SK-MEL-5 (cell line): ENCODE measurements at places on chromosomes 3 and 15. TPM values are rescaled to one million over a fixed set of nuclear protein-coding genes. Genes with fewer than 3 reads are reported as not detected.

GRCh38 chr3:71111784-71112440, 471.6 kb downstream of the FOXP1 start:
- no peak for DNase-seq

- no peak for DNase-seq
Measured at GRCh38 chr3:54619531-54619930, 308.3 kb downstream of the LRTM1 start.

GRCh38 chr15:31150732-31151231, 49.3 kb upstream of the TRPM1 start:
- DNase-seq = no peak

The MB21D2 gene
- total RNA-seq = 9.5 and 9.9 TPM in 2 replicates

DNA sequence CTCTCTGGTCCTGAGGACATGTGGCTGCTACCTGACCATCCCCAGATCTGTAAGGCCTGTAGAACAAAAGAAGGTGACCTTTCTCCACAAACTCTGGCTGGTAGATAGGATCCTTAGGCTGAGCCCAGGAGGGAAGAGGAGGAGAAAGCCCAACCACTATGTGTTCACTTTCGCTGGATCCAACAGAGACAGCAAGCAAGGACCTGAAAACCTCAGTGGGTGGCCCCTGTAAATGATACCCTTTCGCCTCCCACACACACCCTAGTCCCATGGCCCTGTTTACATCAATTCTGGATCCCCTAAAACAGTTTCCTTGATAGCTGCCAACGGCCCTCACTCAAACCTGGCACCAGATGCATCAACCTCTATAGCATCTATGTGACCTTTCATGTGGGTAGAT, 22.4 kb downstream of the CCDC12 start:
- DNase-seq = no peak

DNA sequence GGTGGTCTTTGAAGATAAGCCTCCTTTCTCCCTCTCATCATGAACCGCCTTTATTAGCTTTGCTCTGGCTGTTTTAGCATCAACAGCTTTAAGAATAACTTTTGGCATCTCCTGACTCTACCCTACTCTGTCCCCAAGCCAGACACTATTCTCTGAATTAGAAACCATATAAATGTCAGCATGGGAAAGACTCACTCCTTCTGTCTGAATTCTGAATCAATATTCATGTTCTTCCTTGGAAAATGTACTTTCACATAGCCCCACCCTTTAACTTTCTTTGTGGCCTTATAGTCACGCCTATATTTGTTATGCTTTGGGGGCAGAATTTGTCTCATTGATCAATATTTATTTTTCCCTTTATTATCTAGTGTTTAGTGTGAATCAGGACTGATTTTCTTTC, 131.7 kb upstream of the NR2E3 start:
- DNase-seq = no peak

DNA sequence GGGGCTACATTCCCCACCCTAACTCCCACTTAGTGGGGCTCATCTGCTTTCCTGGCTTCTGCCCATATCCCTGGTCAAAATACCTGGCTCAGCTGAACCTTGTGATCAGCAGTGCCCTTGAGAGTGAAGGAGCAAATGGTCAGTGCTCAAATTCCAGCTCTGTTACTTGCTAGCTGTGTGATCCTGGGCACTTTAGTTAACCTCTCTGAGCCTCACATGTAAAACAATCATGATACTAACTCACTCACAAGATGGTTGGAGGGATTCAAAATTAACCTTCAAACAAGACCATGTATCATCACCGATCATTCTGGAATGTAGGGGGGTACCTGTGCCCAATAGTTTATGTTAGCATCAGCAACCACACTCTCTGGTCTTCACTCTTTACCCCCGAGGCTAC, 325.6 kb upstream of the TLE3 start:
- DNase-seq = no peak

The TEX9 gene
- 8.2 and 11.6 TPM in 2 replicates for total RNA-seq

- no peak for DNase-seq
Measured at GRCh38 chr3:55597641-55598040, 110.5 kb upstream of the WNT5A start.

GRCh38 chr3:65334045-65334665, 646.4 kb upstream of the ADAMTS9 start:
- peak; percentile 67 for DNase-seq

GRCh38 chr15:51286816-51287215, 51.6 kb downstream of the CYP19A1 start:
- peak; percentile 15 for DNase-seq

- DNase-seq = no peak
Measured at GRCh38 chr3:27349832-27350231, 19.4 kb downstream of the NEK10 start.

DNA sequence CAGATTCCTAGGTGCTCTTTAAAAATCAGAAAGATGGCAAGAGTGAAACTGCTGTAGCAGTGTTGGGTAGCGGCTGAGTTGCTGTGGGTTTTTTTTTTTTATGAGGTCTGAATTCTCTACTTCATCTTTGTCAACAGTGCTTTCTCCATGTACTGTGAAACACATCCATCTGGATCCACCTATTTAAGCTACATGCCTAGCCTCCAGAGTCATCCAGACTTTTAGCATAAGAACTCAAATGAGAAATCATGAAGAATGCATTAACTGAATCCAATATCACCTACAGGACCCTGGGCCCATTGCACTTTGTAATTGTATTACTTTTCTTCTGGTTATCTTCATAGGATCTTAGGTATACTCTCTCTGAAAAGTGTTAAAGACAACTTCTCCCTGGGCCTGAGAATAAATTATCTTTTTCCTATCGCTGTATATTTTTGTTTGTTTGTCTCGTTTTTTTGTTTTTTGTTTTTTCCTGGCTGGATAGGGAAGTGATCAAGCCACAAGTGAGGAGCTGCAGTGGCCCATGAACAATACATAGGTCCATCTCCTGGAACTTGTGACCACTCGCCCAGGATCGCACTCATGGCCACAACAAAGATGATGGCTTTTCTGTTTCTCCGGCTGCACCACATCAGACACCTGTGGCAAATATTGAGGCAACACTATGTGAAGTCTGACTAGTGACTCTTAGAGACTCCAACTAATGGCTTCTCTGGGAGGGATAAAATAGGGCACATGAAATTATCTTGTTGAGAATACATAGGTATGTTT, 609.9 kb upstream of the AGTR1 start:
- no peak for DNase-seq

DNA sequence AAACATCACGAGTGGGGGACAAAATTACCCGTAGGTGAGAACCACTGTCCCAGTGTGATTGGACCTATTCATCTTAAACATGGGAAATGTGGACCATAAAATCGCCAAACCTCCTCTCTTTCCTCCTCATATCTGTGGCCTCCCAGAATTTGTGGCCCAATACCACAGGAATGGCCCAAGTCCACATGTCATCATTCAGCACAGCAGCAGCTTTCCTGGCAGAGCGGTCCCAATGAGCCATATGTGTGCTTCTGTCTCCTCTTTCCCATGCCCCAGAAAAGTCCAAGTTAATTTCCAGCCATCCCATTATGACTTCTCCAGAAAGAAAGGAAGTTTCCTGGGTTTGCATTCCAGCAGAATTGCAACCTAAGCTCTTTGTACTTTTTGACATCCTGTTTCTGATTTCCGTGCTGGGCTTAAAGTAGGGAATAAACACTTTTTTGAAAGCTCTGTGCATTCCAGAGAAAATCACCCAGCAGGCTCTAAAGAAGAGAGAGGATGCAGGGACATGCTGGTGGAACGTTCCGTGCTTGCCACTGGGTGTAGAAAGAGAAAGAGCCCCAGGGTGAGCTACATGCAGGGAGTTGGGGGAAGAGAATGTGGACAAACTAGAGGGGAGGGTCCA, 259.4 kb upstream of the PROK2 start:
- DNase-seq = no peak

DNA sequence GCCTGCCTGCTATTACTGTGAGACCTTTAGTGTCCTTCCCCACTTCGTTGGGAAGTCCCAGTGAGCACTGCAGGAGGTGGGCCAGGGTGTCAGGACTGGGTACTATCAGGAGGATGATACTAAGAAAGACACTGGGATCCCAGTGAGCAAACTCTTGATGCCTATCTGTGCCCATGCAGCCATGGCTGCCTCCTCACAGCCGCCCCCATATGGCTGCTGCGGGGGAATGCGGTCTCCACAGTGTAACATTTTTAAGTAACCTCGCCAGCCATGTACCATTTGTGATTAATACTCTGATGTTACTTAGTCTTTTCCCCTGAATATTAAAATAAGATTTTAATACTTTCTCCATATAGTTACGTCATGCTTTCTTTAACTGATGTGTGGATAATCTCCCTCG, 312.2 kb downstream of the RYR3 start:
- peak; percentile 28 for DNase-seq

DNA sequence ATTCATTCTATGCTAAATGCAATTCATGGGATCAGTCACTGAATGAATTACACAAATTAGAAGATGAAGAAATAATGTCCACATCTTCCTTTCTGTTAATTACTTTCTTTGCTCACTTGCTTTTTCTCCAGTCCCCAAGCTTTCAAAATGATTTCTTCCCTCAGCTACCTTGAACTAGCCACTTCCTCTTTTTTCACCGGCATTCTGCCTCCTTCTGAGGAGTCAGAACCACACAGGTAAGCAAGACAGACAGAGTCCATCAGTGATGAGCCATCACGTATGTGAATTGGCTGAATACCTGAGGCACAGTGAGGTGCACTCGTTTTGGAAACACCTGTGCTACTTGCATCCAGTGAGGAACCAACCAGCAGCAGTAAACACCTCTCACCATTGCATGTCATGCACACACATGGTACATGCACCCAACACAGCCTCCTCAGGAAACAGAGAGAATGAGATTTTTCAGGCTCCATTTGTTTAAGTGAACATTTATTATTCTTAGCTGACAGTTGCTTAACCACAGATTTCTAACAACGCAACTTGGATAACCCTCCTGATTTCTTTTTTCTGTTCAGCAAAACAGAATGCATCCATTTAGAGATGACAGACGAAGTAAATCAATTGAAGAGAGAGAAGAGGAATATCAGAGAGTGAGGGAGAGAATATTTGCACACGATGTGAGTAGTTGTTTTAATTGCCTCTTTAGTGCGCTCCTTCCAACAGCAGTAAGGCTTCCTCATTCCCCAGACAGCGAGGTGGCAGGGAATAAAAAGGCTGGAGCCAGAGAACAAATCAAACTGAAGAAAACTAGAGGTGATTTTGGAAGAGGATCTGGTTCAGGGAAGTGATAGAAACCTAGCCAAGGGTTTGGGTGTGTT, 69.3 kb downstream of the ARPP21 start:
- no peak for DNase-seq

The SMCO1 gene
- not detected in 2 replicates for total RNA-seq

GRCh38 chr3:138774529-138775253, 60.0 kb downstream of the PIK3CB start:
- DNase-seq = peak; percentile 91

DNA sequence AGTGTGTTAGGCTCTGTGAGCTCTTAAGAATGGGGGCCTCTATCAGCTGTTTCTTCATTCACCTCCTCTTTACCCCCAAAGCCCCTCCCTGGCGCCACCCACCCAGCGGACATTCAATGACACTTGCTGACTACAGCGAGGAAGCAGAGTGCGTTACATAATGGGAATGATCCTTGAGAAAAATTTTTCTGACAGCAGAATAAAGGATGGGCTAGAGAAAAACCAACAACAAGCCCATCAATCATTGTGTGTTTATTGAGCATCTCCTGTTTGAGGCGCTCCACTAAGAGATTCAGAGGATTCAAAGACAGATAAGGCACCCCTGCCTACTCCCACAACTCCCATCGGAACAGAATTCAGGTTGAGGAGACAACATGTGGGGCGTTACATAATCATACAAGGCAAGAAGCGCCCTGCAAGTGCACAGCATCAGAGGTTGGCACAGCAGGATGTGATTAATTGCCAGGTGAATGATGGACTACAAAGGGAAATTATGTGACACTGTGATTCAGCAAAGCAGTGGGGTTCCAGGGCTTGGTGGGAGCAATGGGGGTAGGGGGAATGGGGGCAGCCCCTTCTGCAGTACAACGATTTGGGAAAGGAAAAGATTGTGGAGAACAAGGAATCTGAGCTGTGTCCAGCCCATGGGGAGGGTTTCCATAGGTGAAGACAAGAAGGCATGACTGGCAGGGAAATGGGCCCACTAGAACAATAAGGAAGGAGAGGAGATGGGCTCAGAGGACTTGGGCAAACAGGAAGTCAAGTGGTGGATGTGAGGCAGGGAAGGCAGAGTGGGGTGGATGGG, 141.3 kb upstream of the ATP2B2 start:
- DNase-seq = no peak

GRCh38 chr15:88383354-88383753, 83.8 kb downstream of the MRPL46 start:
- no peak for DNase-seq

DNA sequence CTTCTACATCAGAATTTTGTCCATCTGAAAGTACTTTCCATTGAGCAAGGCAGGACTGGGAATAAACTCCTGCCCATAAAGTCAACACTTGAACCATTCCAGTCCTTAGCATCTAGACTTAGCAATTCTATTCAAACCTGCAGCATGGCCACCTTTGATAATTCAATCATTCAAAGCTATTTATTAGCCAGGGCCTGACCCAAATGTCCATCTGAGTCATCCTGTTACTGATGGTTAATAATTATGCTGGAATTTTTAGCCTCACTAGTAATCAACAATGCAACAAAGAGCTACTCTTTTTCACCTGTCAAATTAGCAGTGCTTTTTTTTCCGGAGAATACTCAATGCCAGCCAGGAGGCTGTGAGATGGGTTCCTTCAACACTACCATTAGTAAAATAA, 72.7 kb upstream of the SNRK start:
- DNase-seq = no peak

GRCh38 chr3:134650431-134651346, at the start of gene KY:
TSS of gene KY (minus strand) at chr3:134651022. CDS start at chr3:134650960, 62 bp downstream.
- DNase-seq = peak; percentile 11

- DNase-seq = no peak
Measured at GRCh38 chr3:46746711-46747110, 29.0 kb upstream of the PRSS50 start.

The PLA1A gene
- total RNA-seq = 41.4 and 42.0 TPM in 2 replicates

- DNase-seq = no peak
Measured at GRCh38 chr3:131772269-131773026, 262.4 kb downstream of the CPNE4 start.

The PCOLCE2 gene
- 57.2 and 60.6 TPM in 2 replicates for total RNA-seq

The CCRL2 gene
- not detected in 2 replicates for total RNA-seq

DNA sequence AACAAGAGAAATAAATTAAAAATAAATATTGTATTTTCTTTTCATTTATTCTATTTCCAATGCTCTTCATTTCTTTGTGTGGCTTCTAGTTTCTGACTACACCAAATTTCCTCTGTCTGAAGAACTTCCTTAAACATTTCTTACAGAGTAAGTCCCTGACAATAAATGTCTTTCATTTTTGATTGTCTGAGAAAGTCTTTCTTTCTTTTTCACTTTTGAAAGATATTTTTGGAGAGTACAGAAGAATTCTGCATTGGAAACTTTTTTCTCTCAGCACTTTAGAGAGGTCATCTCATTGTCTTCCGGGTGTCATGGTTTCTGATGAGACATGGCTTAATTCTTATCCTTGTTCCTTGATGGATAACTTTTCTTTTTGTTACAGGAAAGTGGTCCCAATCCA, 119.6 kb downstream of the MOBP start:
- no peak for DNase-seq

GRCh38 chr15:79310612-79310984, 314 bp upstream of the TMED3 start:
- peak; percentile 55 for DNase-seq
